ENCODE measurements at places on chromosomes 5 and 9. TPM values are rescaled to one million over a fixed set of nuclear protein-coding genes. Genes with fewer than 3 reads are reported as not detected.

DNA sequence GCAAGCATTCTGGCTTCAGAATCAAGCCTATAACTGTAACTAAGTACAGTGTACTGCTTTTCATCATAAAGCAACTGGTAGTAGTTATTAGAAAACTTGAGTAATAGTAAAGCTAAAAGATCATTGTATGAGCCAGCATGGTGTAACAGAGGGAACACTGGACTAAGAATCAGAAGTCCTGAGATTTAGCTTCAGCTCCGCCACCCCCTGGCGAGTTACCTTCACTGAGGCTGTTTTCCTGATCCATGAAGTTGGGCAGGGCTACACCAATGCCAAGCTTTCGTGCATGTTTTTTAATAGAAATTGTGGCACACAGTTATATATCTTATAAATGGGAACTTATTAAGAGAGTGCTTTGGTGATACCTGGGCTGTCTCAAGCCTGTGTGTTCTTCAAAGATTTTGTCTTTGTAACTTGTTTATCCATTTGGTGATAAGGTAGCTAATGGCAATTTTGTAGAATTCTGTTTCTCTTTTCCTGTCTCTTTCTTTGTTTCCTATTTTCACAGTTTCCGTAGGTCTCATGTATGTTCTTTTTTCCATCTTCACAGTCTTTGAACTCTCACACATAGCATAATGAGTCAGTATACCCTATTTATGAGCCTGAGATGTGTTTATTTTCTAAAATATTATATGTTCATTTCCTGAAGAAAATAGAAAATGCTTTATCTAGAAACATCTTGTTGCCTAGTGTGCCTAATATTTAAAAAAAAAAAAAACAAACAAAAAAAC is 102.3 kb downstream of the GDNF start:
- DNase-seq: no peak
- peaks cover 14% of the 10 kb centered on the region for H3K36me3 ChIP-seq
- no peaks in the 10 kb centered on the region for H3K27me3 ChIP-seq
- no peak overlapping the region for H3K4me3 ChIP-seq

- H3K27ac ChIP-seq: peak overlapping the region; percentile 43
- peaks cover 26% of the 10 kb centered on the region for H3K4me1 ChIP-seq
- H3K36me3 ChIP-seq: no peaks in the 10 kb centered on the region
- DNase-seq: peak; percentile 69
These were observed 82.5 kb downstream of the SEMA6A start for GRCh38 chr5:116492016-116492623.

BARHL1 gene
- total RNA-seq: not detected

- no peaks in the 10 kb centered on the region for H3K36me3 ChIP-seq
- H3K4me3 ChIP-seq: no peak overlapping the region
- no peak for DNase-seq
- no peaks in the 10 kb centered on the region for H3K4me1 ChIP-seq
- peaks cover 7% of the 10 kb centered on the region for H3K27me3 ChIP-seq
- H3K27ac ChIP-seq: no peak overlapping the region
These were observed 25.6 kb upstream of the ACTBL2 start for GRCh38 chr5:57508211-57508610.

DNA sequence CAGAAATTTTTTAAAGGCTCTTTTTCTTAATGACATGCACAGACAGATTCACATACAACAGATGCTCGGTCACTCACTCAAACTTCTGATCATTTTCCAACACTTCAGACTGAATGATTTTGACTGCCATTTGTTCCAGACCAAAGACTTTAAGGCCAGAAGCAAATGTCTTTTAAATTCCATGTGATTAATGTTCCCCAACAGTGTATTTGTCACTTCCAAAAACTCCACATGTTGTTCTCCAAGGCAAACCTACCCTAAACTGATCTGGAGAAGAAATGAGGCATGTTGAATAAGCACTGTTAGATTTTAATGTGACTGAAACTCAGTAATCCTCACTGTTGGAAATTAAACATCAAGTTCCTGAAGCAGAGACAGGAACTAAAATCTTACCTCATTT is 366.7 kb downstream of the GABRG2 start:
- no peaks in the 10 kb centered on the region for H3K27me3 ChIP-seq
- DNase-seq: no peak
- H3K36me3 ChIP-seq: no peaks in the 10 kb centered on the region
- no peak overlapping the region for H3K4me3 ChIP-seq
- H3K27ac ChIP-seq: no peak overlapping the region
- H3K4me1 ChIP-seq: no peaks in the 10 kb centered on the region

- no peaks in the 10 kb centered on the region for H3K4me1 ChIP-seq
- no peak for DNase-seq
- H3K27me3 ChIP-seq: no peaks in the 10 kb centered on the region
- no peak overlapping the region for H3K4me3 ChIP-seq
These were observed 261.6 kb downstream of the BNC2 start for GRCh38 chr9:16608906-16609305.

FAM200C gene
- 6.3 TPM for total RNA-seq

DNA sequence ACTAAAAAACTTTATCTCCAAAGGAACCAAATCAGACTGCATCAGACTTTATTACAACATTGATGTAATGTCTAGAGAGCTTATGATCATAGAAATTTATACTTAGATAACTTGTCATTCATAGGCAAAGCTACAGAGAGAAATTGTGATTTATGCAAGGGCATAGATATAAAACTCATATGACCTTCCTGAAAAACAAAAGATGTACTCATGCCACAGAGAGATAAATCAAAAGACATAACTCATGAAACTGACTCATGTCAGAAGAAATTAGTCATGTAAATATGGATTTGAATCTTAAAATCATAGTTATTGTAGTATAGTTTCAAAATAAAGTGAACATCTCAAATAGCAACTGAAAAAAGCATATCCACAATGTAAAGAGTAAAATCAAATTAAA is 186.2 kb downstream of the GABBR2 start:
- H3K4me3 ChIP-seq: no peak overlapping the region
- H3K27me3 ChIP-seq: peaks cover 31% of the 10 kb centered on the region
- no peak for DNase-seq
- H3K27ac ChIP-seq: no peak overlapping the region

- peak; percentile 73 for DNase-seq
- no peak overlapping the region for H3K4me3 ChIP-seq
- peaks cover 27% of the 10 kb centered on the region for H3K4me1 ChIP-seq
- no peaks in the 10 kb centered on the region for H3K27me3 ChIP-seq
- H3K27ac ChIP-seq: peak overlapping the region; percentile 88
These were observed 33.1 kb downstream of the FABP6 start for GRCh38 chr5:160262151-160263074.

ENDOG gene
- total RNA-seq: 46.7 TPM
